Retinal pigment epithelial cell (primary cell): ENCODE measurements at places on chromosomes 6 and 20.

- no peak for DNase-seq
Measured at GRCh38 chr6:126880964-126881363, 237.5 kb upstream of the RSPO3 start.

DNA sequence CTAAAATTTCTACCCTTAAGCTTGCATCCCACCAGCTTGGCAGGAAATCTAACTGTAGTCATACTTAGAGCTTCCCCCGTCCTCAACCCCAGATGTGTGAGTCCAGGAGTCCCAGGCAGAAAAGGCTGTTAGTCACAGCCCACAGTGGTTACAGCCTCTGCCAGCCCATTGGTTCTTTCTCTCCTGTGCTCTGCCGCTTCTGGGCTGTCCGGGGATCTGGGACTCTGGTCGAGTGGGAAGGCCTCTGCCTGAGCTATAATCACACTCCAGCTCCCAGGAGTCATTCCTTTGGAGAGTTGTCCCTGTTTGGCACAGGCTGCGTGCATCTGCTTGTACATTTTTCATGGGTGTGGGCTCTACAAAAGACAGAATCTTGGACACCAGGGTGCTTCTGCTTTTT, 45.6 kb upstream of the FYN start:
- no peak for DNase-seq

- DNase-seq = no peak
Measured at GRCh38 chr6:37435816-37436215, 2.8 kb downstream of the CMTR1 start.

DNA sequence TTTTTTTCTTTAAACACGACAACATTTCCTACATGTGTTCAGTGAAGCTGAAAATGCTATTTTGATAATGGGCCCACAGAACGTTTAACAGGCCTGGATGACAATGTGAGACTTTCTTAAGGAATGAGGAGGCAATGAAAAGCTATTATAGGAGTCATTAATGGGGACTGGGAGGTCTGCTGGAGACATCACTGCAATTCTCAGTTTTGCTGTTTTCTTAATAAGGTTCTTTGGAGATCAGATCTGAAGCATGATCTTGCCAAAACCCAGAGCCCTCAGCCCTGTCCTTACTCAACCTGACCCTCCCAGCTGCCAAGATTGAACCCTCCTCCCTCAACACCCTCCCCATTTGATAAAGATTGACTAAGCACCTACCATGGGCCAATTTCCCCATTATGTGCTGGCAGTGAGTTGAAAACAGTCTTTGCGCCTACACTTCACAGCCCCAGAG, 353.1 kb downstream of the MAFB start:
- no peak for DNase-seq

DNA sequence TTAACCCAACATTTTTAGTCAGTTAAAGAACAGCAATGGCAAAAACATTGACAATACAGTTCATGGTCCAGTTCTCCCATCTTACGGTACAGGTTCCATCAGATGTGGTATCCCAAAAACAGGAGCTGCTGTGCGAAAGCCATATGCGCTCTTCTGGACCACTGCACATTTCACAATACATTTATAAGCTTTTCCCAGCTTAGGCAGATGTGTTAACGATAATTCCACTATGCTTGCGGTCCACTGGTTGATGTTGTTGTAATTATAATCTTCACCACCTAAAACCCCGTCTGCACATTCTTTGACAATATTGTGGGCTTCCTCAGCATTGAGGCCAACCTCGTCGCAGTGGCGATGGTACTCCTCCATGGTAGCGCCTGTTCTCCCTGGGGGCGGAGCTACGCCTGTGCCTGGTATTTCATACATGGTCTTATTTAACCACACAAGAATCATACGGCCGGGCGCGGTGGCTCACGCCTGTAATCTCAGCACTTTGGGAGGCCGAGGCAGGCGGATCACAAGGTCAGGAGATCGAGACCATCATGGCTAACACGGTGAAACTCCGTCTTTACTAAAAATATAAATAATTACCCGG, 52.0 kb downstream of the BFSP1 start:
- no peak for DNase-seq

GRCh38 chr20:61449057-61449609, 197.1 kb downstream of the CDH4 start:
- DNase-seq = no peak

GRCh38 chr20:12057778-12058177, 140.1 kb downstream of the BTBD3 start:
- no peak for DNase-seq

DNA sequence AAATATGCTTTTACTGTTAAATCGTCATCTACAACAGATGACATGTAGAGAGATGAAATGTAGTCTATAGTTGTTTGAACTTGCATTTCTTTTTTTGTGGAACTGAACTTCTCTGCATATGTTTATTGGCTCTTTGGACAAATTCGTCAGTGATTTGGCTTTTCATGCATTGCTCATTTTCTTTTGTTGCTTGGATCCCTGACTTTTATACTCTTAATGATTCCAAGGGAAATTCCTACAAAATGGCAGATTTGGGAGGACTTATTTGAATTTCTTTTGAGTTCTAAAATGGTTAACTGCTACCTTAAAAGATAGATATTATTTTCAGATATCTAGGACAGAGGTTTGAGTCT, 65.4 kb downstream of the UTRN start:
- no peak for DNase-seq

DNA sequence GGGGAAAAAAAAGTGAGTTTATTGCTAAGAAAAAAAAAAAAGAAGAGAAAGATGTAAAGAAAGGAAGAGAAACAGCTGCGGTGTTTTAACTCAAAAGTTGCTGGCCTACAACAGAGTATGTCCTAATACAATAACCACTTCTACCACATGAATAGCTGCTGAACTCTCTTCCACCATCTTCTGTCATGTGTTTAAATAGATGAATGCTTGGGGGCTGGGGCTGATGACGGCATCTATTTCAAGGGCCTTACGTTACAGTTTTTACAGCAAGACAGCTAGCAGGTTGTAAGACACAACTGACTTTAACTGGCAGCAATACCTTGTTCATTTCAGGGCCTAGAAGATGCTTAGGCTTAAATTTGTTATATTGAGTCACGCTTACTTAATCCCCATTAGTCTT, 50.4 kb downstream of the MAP3K7 start:
- DNase-seq = no peak

DNA sequence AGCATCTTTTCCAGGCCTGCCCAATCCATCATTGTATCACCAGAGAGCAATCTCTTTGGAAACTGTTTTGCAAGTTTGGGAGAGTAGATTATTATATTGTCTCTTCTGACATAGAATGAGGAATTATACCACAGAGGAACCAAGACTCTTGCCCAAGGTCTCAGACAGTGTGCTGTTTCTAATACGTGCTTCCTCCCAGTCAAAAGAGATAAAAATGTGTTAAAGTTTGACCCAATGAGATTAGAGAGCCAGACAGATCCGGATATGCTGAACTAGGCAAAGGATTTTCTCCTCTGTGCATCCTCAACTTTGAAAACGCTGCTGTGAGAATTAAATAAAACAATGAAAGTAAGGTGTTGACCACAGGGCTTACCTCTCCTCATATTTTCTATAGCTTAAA, 18.6 kb upstream of the NT5E start:
- DNase-seq = no peak
